NCI-H2171 (cell line): ENCODE measurements at places on chromosomes 6 and 20.

DNA sequence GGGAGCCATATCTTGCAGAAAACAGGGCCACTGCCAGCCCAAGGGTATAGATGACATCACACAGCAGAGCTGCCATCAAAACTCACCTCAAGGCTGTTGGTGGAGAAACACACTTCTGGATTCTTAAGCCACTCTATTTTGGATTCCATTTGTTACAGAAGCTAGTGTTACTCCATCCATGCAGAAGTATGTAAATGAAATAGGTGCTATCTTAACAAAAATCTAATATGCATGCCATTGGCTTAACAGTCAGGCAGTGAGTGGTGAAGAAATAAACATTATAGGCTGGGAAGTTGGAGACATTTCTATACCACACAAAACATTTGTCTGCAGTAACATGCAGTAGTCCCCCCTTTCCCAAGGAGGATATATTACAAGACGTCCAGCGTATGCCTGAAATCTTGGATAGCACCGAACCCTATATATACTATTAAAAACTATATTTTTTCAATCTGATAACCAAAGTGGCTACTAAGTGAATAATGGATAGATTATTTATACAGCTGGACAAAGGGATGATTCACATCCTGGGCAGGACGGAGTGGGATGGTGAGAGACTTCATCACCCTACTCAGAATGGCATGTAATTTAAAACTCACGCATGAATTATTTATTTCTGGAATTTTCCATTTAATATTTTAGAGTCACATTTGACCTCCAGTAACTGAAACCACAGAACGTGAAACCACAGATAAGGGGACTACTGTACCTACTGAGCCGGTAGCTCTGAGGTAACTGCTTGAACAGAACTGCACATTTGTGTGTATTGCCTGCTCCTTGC is 160.0 kb upstream of the PLN start:
- DNase-seq: no peak

DNA sequence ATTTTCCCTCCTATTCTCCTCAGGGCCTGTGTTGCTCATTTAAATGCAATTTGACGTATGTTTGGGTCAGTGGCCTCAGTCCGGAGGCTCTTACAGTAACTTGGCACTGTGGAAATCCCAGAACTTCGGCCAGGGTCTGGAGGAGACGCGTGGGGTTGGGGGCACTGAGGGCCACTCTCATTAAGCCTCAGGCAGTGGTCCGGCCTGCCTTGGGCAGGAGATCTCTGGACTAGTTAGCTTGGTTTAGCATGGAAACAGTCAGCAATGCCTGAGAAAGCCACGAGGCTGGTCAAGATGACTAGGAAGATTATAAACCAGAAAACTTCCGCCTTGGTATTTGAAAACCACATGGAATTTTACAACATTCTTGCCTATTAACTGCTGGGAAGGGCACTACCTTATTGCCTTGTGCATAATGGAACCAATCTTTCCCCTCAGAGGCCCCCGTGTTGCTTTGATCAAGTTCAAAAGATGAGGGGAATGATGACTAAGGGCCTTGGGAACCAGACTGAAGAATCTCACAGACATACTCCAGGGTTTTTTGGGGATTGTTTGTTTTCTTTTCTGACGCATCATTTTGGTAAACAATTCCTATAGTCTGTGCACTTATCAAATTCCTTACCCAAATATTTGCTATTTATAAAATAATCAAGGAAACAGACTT is 206.0 kb upstream of the PREP start:
- DNase-seq: no peak

GRCh38 chr6:44642349-44642748 is 254.8 kb downstream of the CDC5L start:
- no peak for DNase-seq

DNA sequence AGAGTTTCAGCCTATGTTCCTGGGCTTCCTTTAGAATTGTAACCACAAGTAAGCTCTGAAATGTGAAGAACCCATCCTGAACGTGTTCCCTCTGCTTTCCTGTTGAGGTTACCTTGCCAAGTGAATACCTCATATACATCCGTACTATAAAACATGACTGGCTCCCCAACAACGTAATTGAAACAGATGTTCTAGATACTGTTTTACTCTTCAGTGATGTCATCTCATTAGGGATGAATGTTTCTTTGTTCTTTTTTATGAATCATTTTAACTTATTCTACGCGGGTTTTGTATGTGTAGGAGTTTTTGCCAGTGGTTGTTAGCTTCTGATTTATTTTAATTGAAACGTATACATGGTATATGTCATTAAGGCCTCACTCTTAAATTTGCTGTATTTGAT is 166.8 kb downstream of the SAMD5 start:
- no peak for DNase-seq

DNA sequence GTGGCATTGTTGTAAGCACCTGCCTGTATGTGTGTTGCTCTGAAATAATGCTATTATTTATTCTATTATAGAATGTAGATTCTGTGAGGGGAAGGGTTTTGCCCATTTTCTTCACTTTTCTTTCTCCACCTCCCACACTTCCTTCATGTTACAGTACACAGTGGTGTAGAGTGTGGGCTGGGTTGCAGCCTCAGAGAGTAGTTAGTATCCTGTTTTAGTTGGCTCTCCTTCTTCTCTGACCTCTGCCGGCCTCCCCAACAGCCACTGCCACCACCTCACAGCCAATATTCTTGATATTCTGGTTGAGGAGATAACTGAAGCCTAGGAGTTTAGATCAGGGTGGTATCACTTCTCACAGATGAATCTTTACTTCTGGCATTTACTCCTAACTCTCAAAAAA is 143.4 kb downstream of the BCKDHB start:
- no peak for DNase-seq

DNA sequence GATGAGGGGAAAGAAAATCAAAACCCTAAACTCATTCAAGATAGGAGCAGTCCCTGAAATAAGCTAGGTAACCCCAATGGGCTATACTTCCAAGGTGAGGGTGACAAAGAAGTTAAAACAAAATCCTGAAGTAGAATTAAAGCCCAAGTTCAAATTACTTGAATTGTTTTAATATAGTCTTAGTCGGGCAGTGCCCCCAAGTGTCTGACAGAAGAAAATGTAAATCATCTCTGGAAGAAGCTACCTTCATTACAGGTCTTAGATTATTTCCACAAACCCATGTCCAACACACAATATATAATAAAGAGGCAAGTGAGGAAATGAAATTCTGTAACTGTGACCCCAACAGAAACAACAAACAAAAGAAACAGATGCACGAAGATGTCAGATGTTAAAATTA is 36.8 kb upstream of the L3MBTL3 start:
- no peak for DNase-seq

- DNase-seq: no peak
These were observed 596.0 kb downstream of the EPM2A start for GRCh38 chr6:145139140-145139850.

DNA sequence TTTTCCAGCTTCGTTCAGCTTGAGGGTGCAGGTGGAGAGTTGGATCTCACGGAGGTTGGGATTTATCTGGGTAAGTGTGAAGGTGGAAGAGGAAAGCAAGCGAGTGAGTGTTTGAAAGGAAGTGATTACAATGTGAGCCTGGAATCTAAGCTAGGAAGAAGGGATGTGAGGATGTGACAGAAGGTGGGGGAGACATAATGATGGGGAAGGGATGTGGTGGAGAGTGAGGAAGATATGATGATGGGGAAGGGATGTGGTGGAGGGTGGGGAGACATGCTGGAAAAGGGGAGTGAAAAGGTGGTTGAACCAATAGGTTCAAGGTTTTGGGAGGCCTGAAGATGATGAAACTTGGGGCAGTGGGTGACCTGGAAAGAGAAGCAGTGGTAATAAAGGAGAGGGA is 23.2 kb downstream of the KIAA1755 start:
- no peak for DNase-seq

- peak; percentile 40 for DNase-seq
These were observed 64.8 kb downstream of the SLC2A10 start for GRCh38 chr20:46774236-46774635.

DNA sequence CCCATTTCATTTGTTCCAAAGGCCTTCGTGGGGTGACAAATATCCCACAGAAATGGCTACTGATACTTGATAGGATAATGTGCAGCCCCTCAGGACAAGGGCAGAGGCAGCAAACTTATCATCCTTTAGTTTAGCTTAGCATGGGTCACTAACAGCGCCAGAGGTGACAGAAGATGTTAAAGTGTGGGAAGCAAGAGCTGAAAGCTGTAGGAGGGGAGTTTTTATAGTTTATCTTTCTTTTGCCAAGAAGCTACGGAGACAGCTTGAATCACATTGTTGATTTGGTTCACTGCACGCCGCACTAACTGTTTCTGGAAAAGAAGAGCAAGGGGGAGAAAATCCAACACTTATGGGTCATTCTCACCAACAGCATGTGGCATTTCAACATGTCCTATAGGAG is 773.9 kb upstream of the MMS22L start:
- no peak for DNase-seq

DNA sequence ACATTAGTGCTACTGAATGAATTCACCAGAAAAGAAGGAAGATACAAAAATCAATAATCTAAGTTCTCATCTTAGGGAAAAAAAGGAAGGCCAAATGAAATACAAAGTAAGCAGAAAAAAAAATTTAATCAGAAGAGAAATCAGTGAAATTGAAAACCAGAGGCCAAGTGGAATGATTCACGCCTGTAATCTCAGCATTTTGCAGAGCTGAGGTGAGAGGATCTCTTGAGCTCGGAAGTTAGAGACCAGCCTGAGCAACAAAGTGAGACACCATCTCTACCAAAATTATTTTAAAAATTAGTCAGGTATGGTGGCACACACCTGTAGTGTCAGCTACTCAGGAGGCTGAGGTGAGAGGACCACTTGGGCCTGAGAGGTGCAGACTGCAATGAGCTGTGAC is 21.2 kb upstream of the ASF1A start:
- no peak for DNase-seq

DNA sequence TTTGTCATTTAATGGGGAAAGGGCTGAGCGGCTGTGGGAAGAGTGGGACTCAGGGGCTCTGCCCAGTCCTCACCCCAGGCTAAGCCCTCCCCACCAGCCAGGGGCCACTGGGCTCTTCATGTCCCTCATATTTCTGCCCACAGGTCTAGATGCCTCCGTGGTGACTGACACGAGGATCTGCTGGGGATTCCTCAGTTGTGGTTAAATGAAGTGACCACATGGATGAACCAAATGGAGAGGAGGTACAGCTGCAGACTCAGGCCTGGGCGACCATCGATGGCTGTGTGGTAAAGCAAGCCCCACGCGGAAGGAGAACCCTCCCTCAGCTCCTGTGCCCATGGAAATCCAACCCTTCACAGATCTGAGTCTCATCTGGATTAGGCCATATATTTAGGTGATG is 29.4 kb downstream of the RAET1L start:
- no peak for DNase-seq

GRCh38 chr6:36501686-36502085 is 45.6 kb downstream of the STK38 start:
- DNase-seq: no peak

DNA sequence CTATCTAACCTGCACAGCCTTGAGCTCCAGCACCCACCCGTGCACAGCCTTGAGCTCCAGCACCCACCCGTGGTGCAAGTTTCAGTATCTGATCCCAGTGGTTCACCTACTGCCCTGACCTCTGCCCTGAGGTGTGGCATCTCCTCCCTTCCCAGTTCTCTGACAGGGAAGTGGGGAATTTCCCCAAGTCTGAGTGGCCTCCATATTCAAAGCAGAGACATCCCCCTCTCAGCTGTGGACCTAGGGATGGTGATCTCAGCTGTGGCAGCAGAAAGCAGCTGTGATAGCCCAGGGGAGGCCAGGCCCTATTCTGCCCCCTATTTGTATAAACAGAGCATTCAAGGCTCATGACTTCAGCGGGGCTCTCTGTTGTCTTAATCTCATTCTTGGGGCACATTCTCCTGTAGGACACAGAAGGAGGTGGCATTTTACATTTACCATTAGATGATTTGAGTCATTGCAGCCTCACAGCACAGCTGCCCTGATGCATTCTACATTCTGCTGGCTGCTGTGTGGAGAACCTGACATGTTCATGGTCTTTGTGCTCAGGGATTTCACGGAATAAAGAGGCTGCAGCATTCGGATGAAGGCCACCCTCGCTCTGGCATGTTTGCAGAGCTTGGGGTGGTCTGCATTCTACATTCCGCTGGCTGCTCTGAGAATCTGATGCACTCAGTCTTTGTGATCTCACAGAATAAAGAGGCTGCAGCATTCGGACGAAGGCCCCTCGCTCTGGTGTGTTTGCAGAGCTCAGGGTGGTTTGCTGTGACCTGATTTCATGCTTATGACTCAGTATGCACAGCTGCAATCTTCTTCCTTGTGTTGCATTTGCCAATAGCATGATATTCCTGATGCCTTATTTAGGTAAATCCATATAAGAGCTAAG is 16.9 kb downstream of the GPR31 start:
- no peak for DNase-seq
